ENCODE measurements at places on chromosomes 11 and 22. TPM values are rescaled to one million over a fixed set of nuclear protein-coding genes. Genes with fewer than 3 reads are reported as not detected.

RAB36 gene
- total RNA-seq: 0.50 TPM

- H3K27me3 ChIP-seq: no peaks in the 10 kb centered on the region
- peaks cover 51% of the 10 kb centered on the region for H3K4me1 ChIP-seq
- no peak overlapping the region for H3K27ac ChIP-seq
- DNase-seq: no peak
- no peaks in the 10 kb centered on the region for H3K36me3 ChIP-seq
- no peak overlapping the region for H3K4me3 ChIP-seq
Observed at GRCh38 chr11:68327586-68328370, 15.4 kb downstream of the LRP5 start.

- no peaks in the 10 kb centered on the region for H3K27me3 ChIP-seq
- peak; percentile 65 for DNase-seq
- H3K4me3 ChIP-seq: no peak overlapping the region
Observed at GRCh38 chr11:112082729-112083128, 3.8 kb downstream of the TIMM8B start.

DNA sequence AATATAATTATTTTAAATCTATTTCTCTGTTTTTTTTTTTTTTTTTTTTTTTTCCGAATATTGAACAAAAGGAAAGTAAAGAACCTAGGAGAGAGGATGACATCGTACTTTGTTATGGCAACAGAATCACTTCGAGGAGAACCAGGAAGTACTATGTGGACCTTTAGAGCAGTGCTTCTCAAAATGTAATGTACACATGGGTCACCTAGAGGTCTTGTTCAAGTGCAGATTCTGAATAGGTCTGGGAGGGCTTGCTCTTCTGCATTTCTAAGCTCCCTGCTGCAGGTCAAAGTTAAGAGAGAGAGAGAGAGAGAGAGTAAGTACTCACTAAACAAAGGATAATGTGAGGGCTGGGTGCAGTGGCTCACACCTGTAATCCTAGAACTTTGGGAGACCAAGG is 419.5 kb upstream of the TENM4 start:
- H3K36me3 ChIP-seq: no peaks in the 10 kb centered on the region
- no peaks in the 10 kb centered on the region for H3K27me3 ChIP-seq
- no peak for DNase-seq
- no peak overlapping the region for H3K27ac ChIP-seq
- no peaks in the 10 kb centered on the region for H3K4me1 ChIP-seq

- peak; percentile 38 for DNase-seq
- H3K4me1 ChIP-seq: peaks cover 67% of the 10 kb centered on the region
- no peak overlapping the region for H3K4me3 ChIP-seq
- no peaks in the 10 kb centered on the region for H3K27me3 ChIP-seq
Observed at GRCh38 chr22:39087881-39088684, 9.0 kb upstream of the APOBEC3H start.

GRCh38 chr11:47333886-47334443 is 18.5 kb downstream of the MYBPC3 start:
- H3K4me1 ChIP-seq: no peaks in the 10 kb centered on the region
- no peaks in the 10 kb centered on the region for H3K36me3 ChIP-seq
- H3K4me3 ChIP-seq: no peak overlapping the region
- no peak for DNase-seq
- no peaks in the 10 kb centered on the region for H3K27me3 ChIP-seq
- no peak overlapping the region for H3K27ac ChIP-seq

All from activated CD4-positive, alpha-beta T cell treated with anti-CD3 and anti-CD28 coated beads for 36 hours (primary cell).